ENCODE measurements at places on chromosomes 7 and 10.
A peak's percentile ranks its signal among the peaks of the same experiment; 100 is the strongest.

GRCh38 chr7:113636727-113637421, 281.9 kb downstream of the PPP1R3A start:
- H3K27me3 ChIP-seq: no peaks in the 10 kb centered on the region
- no peaks in the 10 kb centered on the region for H3K36me3 ChIP-seq
- no peak for DNase-seq
- no peaks in the 10 kb centered on the region for H3K4me1 ChIP-seq
- H3K4me3 ChIP-seq: no peak overlapping the region

DNA sequence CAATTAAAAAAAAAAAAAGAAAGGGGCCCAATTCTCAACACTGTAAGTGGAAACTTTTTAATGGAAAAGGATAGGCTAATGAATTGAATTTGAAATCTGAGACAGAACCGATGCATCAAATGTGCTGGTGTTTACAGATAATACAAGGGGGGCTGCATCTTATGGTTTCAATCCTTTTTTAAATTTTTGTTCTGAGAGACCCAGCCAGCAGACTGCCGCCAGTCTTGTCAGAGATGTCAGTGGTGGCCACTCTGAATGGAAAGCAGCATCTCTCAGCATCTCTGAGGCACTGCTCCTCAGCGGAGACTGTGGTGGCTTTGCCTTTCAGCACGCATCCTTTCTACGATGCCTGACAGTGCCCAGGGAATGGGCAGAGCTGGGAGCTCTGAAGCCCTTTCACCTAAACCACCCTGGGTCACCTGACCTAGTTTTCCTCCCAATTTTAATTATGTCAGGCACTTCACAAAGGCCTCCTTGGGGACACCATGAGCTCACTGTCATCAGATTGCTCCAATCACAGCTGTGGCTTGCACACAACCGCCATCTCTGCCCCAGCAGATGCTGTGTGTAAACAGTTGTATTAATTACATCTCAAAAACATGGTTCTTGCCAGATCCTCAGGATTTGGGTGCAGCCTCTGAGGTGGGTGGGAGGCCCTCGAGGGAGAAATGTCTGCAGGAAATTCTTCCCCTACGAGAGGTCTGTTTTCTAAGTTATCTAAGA, 81.2 kb downstream of the EGFR start:
- no peak overlapping the region for H3K4me3 ChIP-seq
- H3K4me1 ChIP-seq: no peaks in the 10 kb centered on the region
- DNase-seq: no peak
- H3K27me3 ChIP-seq: peaks cover 14% of the 10 kb centered on the region
- H3K36me3 ChIP-seq: no peaks in the 10 kb centered on the region

DNA sequence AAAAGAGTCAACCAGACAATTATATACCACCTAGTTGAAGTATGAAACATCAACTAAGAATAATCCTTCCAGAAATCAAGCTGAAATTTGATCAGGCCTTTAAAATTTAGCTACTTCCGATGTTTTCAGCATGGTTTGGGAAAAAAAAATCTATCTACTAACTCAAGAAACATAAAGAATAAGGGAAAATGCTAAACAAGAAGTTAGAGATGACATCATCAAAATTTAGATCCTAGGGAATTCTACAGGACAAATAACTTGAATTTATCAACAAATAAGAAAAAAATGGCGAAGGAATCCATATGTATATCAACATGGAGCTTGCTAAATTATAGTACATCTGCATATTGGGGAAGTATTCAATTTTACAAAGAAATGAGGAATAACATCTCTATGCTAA, 36.3 kb downstream of the HYAL4 start:
- H3K4me3 ChIP-seq: no peak overlapping the region
- H3K36me3 ChIP-seq: no peaks in the 10 kb centered on the region
- H3K27ac ChIP-seq: no peak overlapping the region
- no peak for DNase-seq
- no peaks in the 10 kb centered on the region for H3K4me1 ChIP-seq

- peaks cover 78% of the 10 kb centered on the region for H3K27me3 ChIP-seq
- peak within 1 kb of the TSS; percentile 93 for H3K4me3 ChIP-seq
- no peaks in the 10 kb centered on the region for H3K36me3 ChIP-seq
- H3K27ac ChIP-seq: peak within 1 kb of the TSS; percentile 76
- peaks cover 34% of the 10 kb centered on the region for H3K4me1 ChIP-seq
- peak; percentile 30 for DNase-seq
Observed at GRCh38 chr7:29194594-29195427, at the start of gene CHN2. TSS of gene CHN2 (plus strand) at chr7:29194775.

Measured in T-helper 2 cell treated with Interferon-gamma antibody and Interleukin-4, amounts not matched to agents 5 μg/mL and 100 μg/mL, for 36 hours (primary cell).